ENCODE measurements at places on chromosomes 2 and 18.

DNA sequence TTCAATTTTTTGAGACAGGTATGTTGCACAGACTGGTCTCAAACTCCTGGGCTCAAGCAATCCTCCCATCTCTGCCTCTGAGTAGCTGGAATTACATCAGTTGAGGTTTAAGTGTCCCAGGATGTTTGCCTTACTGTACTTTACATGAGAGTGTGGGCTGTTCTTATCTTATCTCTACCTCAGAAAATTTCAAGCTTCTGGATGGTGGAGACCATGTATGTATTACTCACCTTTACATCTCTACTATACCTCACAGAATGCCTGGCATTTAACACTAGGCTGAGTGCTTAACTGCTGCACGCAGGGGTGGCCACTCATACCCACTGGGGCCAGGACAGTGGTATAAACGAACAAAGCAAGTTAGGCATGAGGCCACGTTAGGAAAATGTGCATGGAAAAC is 272.0 kb upstream of the RAB12 start:
- DNase-seq: no peak

GRCh38 chr2:142291969-142292368 is 161.2 kb upstream of the LRP1B start:
- no peak for DNase-seq

DNA sequence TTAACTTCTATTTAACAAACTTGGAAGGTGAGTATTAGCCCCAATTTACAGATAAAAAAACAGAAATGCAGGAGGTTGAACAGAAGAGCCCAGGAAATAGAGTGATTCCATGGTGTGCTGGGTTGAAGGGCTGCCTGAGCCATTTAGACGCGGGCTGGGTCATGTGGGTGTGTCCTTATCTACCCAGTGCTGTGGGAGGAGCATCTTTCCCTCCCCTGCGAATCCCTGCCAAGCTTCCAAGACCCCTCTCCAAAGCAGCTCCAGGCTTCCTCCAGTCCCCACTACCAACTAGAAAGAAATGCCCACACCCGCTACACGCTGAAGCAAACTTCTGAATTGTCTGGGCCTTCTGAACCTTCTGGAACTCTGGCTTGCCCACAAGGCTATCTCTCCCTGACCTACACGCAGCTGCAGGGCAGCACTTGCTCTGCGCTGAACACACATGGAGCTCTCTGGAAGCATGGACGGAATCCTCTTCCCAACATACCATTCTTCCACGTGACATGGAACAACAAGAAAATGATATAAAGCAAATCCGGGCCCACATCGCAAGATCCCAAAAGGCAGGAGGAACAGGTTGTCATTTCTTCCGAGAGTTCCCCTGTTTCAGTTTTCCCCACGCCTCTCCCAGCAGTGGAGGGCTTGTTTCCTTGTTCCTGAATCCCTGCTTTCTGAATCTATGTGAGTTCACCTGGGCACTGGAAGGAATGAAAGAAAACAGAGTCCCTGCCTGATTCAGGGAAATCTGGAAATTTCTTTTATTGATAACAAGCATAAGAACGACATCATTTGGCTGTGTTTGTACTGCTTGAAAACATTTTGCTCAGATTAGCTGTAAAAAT is 562.7 kb upstream of the ID2 start:
- DNase-seq: no peak

- DNase-seq: no peak
Measured at GRCh38 chr18:9329471-9329870, 5.1 kb upstream of the TWSG1 start.

GRCh38 chr2:108825736-108826135 is 39.2 kb downstream of the CCDC138 start:
- no peak for DNase-seq

- DNase-seq: no peak
Measured at GRCh38 chr2:164911832-164912231, 43.5 kb downstream of the SLC38A11 start.

All from brain pericyte (primary cell).